ENCODE measurements at places on chromosomes 12 and 14.

- DNase-seq: no peak
These were observed 9.1 kb downstream of the GATC start for GRCh38 chr12:120455302-120455701.

- DNase-seq: no peak
These were observed 541.1 kb downstream of the MED13L start for GRCh38 chr12:115736360-115736759.

DNA sequence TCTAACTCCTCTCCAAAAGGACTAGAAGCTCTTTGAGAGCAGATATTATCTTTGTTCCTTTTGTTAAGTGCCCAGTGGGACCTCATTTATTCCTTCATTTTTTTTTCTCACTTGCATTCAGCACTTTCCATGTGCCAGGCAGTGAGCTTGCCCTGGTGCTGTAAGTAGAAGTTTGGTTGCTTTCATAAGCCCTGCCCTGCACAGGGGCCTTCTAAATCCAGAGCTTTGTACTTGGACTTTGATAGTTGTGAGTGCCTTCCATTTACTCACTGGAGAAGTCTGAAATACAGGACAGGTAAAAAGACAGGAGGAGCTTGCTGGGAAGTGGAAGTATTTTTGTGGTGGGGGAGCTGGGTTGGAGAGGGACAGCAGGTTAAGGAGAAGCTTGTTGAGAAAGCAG lies 56.7 kb upstream of the PTCSC3 start:
- no peak for DNase-seq

GRCh38 chr12:48788854-48789775 lies at the start of gene ADCY6:
ADCY6 (minus strand) TSS chr12:48789089; CDS start chr12:48783434, 5,655 bp downstream.
- peak; percentile 81 for DNase-seq

GRCh38 chr12:111598637-111599452 lies at the start of gene ATXN2:
ATXN2 (minus strand) TSS chr12:111599315; CDS start chr12:111599034, 281 bp downstream.
- DNase-seq: peak; percentile 70

DNA sequence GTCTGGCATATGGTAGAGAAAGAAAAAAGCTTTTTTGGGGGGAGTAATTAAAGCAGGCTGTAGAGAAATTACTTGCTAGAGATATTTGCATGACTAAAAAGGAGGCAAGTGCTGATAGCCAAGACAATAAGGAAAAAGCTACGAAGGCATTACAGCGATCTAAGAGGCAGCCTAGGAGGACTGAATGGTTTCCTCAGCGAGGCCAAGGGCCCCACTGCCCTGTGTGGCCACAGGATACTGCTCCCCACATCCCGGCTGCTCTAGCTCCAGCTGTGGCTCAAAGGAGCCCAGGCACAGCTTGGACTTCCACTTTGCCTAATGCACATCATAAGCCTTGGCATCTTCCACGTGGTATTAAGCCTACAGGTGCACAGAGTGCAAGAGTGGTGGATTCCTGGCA lies 53.6 kb downstream of the LRRIQ1 start:
- DNase-seq: no peak

DNA sequence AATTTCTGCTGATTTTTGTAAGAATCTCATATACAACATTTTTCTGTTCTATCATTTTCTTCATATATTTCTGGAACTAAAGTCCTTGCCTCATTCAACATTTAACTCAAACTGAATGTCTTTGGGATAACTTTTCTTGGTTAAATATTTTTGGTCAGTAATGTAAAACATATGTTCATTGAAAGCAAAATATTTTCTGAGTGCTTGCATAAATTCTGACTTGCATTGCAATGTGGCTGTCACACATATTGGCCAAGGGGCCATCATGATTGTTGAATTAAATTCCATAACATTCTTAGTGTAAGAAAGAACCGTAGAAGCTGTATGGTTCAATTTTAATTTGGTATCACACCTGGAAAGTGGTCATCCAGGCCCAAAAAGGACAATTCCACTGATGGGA lies 369.4 kb downstream of the GALC start:
- DNase-seq: no peak

DNA sequence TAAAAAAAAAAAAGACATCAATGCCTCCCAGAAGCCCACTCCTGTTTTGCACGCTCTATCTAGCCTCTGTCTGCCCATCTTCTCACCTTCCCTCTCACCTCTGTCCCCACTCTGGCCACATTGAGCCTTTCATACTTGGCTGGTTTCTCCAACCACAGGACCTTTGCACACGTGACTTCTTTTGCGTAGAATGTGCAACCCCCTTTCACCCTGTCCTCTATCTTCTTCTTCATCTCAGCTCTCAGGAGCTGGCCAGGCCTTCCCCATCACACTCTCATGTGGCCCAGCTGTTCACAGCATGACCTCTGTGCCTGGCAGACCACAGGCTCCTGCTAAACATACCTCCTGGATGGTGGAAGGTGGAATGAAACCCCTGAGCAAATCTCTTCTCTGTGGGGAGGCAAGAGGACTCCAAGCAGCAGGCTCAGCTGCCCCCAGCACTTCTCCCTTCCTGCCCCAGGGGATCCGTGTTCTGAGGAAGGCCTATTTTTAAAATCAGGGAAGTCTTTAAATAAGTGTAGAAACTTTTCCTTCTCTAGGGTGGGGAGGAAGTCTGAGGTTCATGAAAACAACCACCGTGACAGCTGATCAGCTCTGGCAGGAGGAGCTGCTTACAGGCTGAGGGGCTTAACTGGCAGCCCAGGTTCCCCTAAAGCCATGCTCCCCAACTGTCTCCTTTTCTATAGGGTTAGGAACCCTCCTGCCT lies 11.6 kb downstream of the HVCN1 start:
- peak; percentile 66 for DNase-seq

GRCh38 chr12:90936230-90937005 lies 18.6 kb downstream of the CCER1 start:
- DNase-seq: no peak

DNA sequence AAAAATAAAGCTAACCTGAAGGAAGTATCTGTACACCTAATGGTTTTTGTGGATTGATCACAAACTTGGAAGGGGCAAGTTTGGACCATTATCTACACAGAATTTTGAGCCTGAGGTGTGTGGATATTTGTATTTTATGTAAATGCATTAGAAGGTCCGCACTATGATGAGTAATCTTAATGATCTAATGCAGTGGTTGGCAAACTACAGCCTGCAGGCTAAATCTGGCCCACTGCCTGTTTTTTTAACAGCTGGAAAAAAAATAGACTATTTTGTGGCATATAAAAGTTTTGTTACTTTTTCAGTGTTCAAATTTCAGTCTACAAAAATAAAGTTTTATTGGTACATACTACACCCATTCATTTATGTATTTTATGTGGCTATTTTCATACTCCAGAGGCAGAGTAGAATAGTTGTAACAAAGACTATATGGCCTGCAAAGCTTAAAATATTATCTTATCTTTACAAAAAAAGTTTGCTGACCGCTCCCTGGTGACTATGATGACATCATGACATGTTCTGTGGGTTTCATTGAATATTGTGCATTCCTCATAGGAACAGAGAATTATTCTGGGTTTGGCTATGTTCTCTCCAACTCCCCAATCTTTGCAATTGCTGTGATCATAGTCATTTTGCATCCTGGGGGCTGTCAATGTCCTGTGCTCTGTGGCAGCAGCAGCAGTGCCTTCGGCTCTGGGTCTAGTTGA lies 962.6 kb upstream of the FBXO33 start:
- DNase-seq: no peak

GRCh38 chr14:62081012-62081612 lies 318.9 kb downstream of the SNAPC1 start:
- DNase-seq: no peak

DNA sequence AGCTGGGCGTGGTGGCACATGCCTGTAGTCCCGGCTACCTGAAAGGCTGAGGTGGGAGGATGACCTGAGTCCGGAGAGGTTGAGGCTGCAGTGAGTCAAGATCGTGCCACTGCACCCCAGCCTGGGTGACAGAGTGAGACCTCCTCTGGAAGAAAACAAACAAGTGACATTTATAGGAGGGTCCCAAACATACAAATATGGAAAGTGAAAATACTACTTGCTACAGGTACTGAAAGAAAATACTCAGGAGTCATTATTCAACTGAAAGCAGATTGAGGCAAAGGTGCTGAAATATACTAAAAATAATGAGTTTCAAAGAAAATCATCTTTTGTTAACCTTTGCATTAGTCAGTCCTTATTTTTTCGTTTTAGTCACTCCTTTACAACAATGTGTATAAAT lies 53.5 kb downstream of the ETV6 start:
- DNase-seq: no peak

DNA sequence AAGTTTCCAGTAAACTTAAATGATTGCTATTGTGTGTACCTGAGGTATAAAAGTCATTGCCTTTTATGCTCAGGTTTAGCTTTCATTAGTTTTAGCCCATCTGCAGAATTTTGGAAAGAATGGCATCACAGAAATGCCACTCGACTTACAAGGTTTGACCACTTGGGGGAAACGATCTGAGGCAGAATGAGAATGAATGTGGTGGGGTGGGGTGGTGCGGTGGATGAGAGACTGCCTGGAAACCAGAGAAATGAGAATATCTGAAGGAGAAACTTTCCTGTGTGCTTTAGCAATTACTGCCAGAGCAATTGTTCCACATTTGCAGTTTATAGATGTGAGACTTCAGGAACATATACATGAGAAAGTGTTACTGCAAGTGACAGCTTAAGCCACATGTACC lies 225.4 kb upstream of the PDE3A start:
- no peak for DNase-seq

- no peak for DNase-seq
These were observed 75.8 kb downstream of the SINHCAF start for GRCh38 chr12:31250179-31250578.

GRCh38 chr12:32039347-32039746 lies 67.3 kb upstream of the BICD1 start:
- no peak for DNase-seq

- DNase-seq: no peak
These were observed 154.2 kb downstream of the PLCZ1 start for GRCh38 chr12:18583655-18584054.

GRCh38 chr12:104551-105081 lies 38.0 kb downstream of the IQSEC3 start:
- no peak for DNase-seq

Data from Ammon's horn (tissue), 1 donor.